Kidney epithelial cell (primary cell): ENCODE measurements at places on chromosomes 1 and 21.

DNA sequence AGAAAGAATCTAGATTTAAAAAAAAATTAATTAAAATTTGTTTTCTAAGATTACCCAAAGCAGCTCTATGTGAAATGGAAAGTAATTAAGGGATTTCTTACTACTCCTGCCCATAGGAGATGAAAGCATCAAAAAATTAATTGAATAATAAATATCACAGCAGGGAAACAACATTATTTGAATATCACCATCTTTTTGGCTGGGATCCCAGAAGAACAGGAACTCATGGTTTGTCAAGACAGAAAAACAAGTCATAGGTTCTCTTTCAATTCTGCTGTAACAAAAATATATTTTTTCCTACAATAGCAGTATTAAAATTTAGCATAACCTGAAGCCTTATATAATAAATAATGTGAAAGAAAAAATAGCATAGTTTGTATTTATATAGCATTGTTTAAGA lies 1713.4 kb downstream of the NCAM2 start:
- no peak for DNase-seq

DNA sequence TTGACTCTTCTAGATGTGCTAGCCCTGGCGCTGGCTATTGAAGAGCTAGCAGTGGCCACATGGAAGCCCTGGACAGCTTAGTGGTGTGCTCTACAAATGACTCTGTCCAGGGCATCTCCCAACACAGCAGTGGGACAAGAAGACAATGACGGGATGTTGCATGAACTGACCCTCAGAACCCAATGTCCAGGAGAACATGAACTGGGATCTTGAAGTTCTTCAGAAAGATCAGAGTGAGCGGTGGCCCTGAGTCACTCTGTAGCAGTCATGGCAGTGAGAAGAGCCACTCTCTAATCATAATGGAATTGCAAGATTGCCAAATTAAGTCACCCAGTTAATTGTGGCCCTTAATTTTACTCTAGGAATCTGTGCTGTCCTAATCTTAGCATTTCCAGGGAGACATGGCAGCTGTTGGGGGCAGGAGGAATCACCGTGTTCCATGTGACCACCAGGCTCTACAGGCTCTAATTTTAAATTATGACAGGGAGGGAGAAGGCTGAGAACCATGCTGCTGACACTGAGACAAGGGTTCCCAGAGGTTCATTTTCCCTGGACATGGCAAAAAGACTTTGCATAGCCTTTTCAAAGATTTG lies 10.2 kb upstream of the OBSCN start:
- no peak for DNase-seq

- DNase-seq: no peak
Measured at GRCh38 chr1:156436141-156437036, 64.2 kb downstream of the MEF2D start.

DNA sequence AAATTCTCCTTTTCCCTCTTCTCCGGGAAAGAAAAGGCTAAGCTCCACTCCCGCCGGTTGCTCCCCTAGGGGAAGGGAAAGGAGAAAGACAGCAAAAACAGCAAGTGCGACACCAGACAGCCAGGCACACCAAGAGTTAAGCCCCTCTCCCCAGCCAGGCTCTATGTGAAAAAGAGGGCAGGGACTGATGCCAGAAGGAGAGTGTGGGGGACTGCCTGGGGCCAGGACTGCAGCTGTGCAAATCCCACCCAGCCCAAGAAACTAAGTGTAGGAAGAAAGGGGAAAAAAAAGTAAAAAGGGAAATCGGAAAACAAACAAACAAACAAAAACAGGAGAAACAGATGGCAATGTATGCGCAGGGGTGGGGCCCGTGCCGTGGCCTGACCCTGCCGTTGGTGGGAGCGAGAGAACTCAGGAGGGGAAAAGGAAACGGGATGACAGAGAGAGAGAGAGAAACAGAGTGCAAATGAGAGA lies 27.7 kb upstream of the FMO1 start:
- DNase-seq: no peak
